CD4-positive, alpha-beta T cell (primary cell): ENCODE measurements at places on chromosomes 5 and 9. TPM values are rescaled to one million over a fixed set of nuclear protein-coding genes. Genes with fewer than 3 reads are reported as not detected.

DNA sequence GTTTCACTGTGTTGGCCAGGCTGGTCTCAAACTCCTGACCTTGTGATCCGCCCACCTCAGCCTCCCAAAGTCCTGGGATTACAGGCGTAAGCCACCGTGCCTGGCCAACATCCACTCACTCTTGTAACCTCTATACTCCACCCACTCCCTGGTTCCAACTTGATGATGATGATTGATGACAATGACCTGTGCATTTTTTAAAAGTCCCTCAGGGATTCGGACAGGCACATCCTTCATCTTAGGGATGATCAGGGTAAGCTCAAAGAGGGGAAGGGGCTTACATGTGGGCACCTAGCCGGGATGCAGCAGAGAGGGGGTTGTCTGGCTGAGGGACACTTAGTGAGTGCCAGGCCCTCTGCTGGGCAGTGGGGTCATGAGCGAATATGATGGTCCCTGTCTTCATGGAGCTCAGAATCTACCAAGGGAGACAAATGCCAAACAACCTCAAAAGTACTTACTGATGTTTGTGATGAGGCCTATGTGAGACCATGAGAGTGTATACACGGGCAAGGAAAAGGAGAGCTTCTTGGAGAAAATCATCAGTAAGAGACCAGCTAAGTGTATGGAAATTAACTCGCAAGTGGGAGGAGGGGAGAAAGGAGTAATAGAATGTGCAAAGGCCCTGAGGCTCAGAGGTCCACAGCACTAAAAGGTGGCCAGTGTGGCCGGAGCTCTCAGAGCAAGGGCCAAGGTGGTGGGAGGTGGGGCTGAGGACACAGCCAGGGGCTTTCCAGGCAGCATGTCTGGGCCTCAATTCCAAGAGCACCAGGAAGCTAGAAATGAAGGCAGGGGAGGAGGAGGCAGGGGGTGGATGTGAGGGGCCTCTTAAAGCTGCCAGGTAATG is 27.4 kb downstream of the LHX2 start:
- no peaks in the 10 kb centered on the region for H3K36me3 ChIP-seq
- H3K27ac ChIP-seq = no peak overlapping the region
- no peak for DNase-seq
- peaks cover 67% of the 10 kb centered on the region for H3K27me3 ChIP-seq
- peaks cover 5% of the 10 kb centered on the region for H3K4me1 ChIP-seq
- H3K4me3 ChIP-seq = no peak overlapping the region

DNA sequence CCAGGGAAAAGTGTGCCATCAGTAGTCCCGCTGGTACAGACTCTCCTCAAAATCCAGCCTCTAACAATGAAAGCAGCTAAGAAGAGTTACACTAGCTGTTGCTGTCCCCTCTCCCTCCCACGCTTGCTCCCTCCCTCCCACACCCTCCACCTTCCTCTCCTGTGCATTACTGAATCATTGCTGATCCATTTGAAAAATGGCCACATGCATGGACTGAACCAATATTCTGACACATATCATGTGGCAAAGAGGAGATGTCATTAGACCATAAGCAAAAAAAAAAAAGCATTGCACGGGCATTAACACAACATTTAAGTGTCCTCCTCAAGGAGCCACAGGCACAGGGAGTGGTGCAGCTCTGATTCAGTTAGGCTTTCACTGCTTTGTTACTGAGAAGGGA is 37.9 kb downstream of the LHFPL2 start:
- H3K27me3 ChIP-seq = no peaks in the 10 kb centered on the region
- no peaks in the 10 kb centered on the region for H3K4me1 ChIP-seq
- H3K27ac ChIP-seq = no peak overlapping the region

GRCh38 chr5:168254013-168254693 is 37.3 kb upstream of the WWC1 start:
- H3K27me3 ChIP-seq = no peaks in the 10 kb centered on the region
- H3K4me3 ChIP-seq = no peak overlapping the region
- H3K27ac ChIP-seq = no peak overlapping the region
- DNase-seq = no peak

DNA sequence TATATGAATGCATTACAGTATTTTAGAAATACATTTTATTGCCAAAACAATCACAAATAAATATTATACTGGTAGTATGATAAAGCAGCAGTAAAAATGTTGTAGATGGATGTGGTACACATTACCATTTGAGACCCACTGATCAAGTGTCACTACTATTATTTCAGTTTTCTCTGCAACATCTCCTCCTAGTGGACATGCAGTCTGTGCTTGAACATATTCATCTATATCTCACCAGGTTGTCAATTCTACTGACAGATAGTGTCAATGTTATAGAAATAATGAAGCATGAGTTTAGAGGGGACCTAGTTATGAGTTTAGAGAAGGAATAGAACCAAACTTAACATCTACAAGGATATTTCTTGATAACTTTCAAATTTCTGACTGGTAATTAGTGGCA is 39.2 kb upstream of the ELOVL7 start:
- no peaks in the 10 kb centered on the region for H3K27me3 ChIP-seq
- no peak for DNase-seq
- H3K4me1 ChIP-seq = no peaks in the 10 kb centered on the region
- no peaks in the 10 kb centered on the region for H3K36me3 ChIP-seq

DNA sequence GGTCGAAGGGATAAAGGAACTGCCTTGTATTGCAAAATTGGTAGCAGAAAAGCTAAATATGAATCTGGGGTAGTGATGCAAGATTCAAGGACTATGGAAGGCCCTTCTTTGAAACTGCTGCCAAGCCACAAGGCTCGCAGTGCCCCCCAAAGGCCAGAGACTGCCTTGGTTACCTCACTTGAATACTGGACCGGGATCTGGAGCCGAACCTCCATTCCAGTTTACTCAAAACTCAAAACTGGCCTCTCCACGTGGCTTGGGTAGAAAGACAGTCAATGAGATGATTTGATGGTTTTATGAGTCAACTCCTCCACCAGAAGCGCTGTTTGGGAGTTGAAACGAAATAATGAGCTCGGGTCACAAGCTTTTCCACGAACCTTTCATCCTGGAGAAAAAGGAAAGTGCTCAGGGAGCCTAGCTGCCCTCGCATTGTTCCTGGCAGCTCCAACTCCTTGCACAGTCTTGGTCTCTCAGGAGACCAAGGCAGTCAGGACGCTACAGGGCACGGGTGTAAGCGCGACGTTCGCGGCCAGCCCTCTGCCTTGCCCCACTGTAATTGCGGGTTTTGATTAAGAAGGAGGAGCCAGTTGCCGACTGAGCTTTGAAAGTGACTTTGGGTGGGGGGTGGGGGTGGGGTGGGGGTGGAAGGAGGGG is 2.8 kb downstream of the ST8SIA4 start:
- peaks cover 33% of the 10 kb centered on the region for H3K4me1 ChIP-seq
- H3K27ac ChIP-seq = peak overlapping the region; percentile 88
- no peak for DNase-seq
- H3K27me3 ChIP-seq = no peaks in the 10 kb centered on the region

- no peak for DNase-seq
- H3K36me3 ChIP-seq = peaks cover 5% of the 10 kb centered on the region
- no peak overlapping the region for H3K4me3 ChIP-seq
- H3K27ac ChIP-seq = no peak overlapping the region
- no peaks in the 10 kb centered on the region for H3K27me3 ChIP-seq
- H3K4me1 ChIP-seq = no peaks in the 10 kb centered on the region
Observed at GRCh38 chr9:129504404-129504803, 116.5 kb downstream of the C9orf50 start.

GRCh38 chr9:123421801-123422455 is 65.9 kb downstream of the CRB2 start:
- no peak for DNase-seq
- H3K27me3 ChIP-seq = no peaks in the 10 kb centered on the region
- H3K27ac ChIP-seq = no peak overlapping the region

DNA sequence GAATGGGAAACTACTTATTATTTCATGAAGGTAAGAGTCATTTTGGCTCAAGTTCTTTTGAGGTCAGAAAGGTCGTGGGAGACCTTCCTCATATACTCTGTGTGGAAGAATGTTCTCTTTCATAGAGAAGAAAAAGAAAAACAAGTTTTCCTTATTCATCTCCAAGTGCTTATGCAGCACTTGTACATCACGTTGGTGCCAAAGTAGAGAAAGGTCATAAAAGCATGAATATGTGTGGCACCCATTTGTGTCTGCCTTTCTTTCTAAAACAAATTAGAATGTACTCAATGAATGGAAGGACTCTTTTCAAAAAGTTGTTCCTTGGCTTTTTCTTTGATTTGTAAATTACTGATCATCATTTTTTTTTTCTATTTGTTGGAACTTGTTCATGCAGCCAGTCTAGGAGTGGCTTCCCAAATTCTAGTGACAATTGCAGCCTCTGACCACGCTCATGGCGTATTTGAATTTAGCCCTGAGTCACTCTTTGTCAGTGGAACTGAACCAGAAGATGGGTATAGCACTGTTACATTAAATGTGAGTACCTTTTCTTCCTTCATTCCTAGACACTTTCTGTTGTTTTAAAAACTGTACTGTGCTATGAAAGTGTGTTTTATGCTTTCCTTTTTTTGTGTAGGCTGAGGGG is 122.4 kb downstream of the ADGRV1 start:
- DNase-seq = no peak
- H3K4me3 ChIP-seq = no peak overlapping the region
- no peaks in the 10 kb centered on the region for H3K36me3 ChIP-seq

DNA sequence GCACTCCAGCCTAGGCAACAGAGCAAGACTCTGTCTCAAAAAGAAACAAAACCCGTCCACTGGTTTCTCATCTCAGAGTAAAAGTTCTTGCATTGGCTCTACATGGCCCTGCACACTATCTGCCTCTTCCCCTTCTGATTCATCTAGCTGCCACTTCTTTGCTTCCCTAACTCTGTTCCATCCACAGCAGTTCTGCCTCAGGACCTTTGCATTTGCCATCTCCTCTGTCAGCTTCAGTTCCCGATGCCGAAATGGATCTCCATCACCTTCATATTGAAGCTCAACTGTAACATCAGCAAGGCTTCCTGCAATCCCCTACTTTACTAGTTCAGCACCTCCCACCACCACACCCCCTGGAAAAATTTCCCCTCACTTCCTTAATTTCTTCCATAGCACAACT is 1.2 kb upstream of the PIGO start:
- H3K4me3 ChIP-seq = no peak overlapping the region
- H3K4me1 ChIP-seq = peaks cover 40% of the 10 kb centered on the region
- H3K27ac ChIP-seq = no peak overlapping the region
- no peaks in the 10 kb centered on the region for H3K27me3 ChIP-seq
- H3K36me3 ChIP-seq = peaks cover 41% of the 10 kb centered on the region

- H3K4me3 ChIP-seq = no peak overlapping the region
- H3K27me3 ChIP-seq = peaks cover 21% of the 10 kb centered on the region
- H3K4me1 ChIP-seq = no peaks in the 10 kb centered on the region
- H3K36me3 ChIP-seq = no peaks in the 10 kb centered on the region
- no peak for DNase-seq
Observed at GRCh38 chr5:73280821-73281746, 108.1 kb downstream of the TMEM174 start.

- H3K27me3 ChIP-seq = no peaks in the 10 kb centered on the region
- H3K4me1 ChIP-seq = peaks cover 25% of the 10 kb centered on the region
- H3K27ac ChIP-seq = no peak overlapping the region
- no peak overlapping the region for H3K4me3 ChIP-seq
- DNase-seq = no peak
- peaks cover 88% of the 10 kb centered on the region for H3K36me3 ChIP-seq
Observed at GRCh38 chr9:93009337-93010015, 49.0 kb upstream of the SUSD3 start.

DNA sequence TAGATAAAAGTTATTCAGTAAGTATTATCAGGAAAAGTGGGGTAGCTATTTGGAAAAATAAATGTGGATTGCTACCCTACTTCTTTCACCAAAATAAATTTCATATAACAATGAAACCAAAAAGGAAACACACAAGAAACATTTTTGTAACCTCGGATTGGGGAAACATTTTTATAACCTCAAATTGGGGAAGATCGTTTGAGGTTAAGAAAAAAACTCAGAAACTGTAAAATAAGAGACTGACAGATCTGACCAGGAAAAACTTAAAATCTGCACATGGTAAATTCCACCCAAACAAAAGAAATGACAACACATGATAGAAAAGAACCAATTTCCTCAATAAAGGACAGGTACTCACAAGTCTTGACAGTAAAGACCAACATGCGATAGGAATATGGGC is 13.5 kb downstream of the EFCAB9 start:
- no peaks in the 10 kb centered on the region for H3K4me1 ChIP-seq
- H3K36me3 ChIP-seq = peaks cover 18% of the 10 kb centered on the region
- H3K27ac ChIP-seq = no peak overlapping the region
- H3K4me3 ChIP-seq = no peak overlapping the region

The ECSCR gene
- total RNA-seq = not detected

The FYB1 gene
- 497 TPM for total RNA-seq

The KIF24 gene
- total RNA-seq = 0.05 TPM

The PCDHGA6 gene
- not detected for total RNA-seq

The SLC25A2 gene
- total RNA-seq = 0.22 TPM

The UBAP1 gene
- total RNA-seq = 50.4 TPM

The SPATA31E1 gene
- total RNA-seq = not detected

The ARL10 gene
- total RNA-seq = 4.4 TPM

The UGT3A1 gene
- not detected for total RNA-seq

The ANKRD34B gene
- not detected for total RNA-seq

The DAB2IP gene
- total RNA-seq = not detected

The GZMA gene
- total RNA-seq = 3.5 TPM
